Substantia nigra (tissue), 51 donors: ENCODE measurements at places on chromosomes 3 and 15.

DNA sequence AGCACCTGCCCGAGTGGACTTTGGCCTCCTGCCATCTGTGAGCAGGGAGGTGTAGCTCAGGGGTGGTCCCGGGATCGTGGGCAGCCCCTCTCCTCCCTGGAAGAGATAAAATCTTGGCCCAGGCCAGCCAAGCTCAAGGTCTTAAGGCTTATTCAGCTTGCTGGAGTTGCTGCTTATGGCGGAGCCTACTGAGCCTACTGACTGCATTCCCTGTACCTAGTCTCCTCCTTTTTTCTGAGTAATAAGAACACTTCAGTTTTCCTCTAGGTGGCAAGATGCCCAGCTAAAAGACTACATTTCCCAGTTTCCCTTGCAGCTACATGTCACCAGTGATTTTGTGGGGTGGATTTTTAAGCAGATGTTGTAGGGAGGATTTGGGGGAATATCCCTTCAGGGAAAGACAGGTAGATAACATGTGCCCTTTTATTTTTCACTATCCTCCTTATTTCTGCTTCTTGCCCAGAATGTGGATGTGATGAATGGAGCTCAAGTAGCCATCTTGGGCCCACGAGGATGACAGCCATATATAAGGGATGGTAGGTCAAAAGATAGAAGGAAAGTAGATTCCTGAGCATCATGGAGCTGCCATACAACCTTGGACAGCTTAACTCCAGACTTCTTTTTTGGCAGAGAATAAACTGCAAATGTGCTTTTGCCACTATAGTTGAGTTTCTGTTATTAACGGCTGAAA is 41.4 kb upstream of the INSYN1 start:
- DNase-seq = no peak

- DNase-seq = no peak
Observed at GRCh38 chr3:154904328-154904727, 175.8 kb upstream of the MME start.

- DNase-seq = no peak
Observed at GRCh38 chr3:36403661-36404060, 23.4 kb downstream of the STAC start.

GRCh38 chr15:90871716-90872485 is 3.5 kb downstream of the FURIN start:
- DNase-seq = no peak

- DNase-seq = no peak
Observed at GRCh38 chr3:24428481-24428880, 66.2 kb downstream of the THRB start.

DNA sequence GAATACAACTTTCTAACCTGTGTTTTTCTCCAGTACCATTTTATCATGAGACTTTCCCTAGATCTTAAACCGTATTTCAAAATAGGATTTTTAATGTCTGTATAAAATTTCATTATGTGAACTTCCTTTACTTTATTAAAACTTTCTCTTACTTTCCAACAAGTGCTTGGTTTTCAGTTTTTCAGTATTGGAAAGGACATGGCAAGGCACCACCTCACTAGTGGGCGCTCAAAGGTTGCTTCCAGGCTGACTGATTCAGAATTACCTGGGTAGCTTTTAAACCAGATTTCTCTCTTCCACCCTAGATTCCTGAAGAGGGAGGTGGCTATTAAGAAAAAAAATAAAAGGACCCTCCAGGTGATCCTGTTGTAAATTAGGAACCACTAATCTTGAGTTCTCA is 236.6 kb downstream of the SOX2 start:
- DNase-seq = no peak

- no peak for DNase-seq
Observed at GRCh38 chr15:36090286-36090946, 489.0 kb upstream of the CDIN1 start.

DNA sequence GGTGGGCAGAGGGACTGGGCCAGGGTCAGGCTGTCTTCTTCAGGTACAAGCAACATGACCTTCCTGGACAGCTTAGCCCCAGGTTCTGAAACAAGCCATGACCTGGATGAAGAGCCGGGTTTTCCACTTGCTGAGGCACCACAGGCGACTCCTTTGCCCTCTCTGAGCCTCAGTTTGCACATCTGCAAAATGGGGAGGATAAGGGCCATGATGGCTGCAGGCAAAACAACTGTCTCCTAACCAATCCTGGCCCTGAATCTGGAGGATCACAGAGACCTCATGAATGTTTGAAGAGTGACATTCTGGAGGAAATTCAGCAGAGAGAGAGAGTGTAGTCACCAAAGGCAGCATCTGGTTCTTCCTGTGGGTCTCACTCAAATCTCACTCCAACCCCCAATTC is 8.0 kb downstream of the SLC6A1 start:
- DNase-seq = no peak

GRCh38 chr3:168155303-168155702 is 59.6 kb upstream of the GOLIM4 start:
- DNase-seq = no peak

DNA sequence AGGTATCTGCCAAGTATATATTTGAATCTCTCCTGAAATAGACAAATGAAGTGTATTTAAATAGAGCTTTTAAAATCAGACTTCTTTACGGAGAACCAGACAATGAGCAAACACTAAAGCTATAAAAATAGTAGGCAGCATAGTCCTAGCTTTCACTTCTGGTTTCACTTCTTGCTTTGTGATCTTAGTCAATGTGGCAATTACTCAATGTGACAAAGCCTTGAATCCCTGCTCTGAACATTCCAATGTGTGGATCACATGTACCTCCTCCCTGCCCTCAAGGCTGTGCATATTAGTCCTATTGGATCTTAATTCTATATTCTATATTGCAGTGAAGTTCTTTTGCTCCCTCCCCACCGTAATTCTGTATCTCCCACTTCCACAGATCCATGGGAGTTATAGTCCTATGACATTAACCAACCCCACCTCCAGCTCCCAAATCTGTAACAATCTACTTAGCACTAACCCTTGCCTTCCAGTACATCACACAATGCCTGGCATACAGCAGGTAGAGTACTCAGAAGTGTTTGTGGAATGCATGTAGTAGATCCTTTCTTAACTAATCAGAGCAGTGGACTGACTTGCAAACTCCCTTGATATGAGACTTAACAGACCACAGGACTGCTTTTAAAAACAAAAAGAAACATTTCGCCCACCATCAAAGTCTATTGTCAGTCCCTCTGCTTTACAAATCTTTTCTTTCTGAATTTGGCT is 24.3 kb upstream of the CP start:
- DNase-seq = no peak

DNA sequence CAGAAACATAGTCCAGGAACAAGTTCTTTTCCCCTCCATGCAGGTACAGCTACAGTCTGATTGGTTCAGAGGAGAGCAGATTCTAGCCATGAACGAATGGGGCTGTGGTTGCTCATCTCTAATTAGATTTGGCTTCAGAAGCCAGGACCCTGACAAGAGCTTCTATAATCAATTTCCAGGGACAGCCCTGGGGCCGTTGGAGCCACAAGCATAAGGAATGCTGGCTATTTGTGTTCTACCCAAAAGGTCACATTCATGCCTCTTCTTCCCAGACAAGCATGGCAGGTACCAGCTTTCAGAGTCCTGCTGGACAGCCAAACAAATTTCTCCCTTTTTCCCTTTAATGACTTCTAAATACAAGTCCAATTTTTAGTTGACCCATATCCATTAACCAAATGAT is 215.5 kb upstream of the LRTM1 start:
- no peak for DNase-seq

- no peak for DNase-seq
Observed at GRCh38 chr3:88209356-88209755, 59.6 kb downstream of the C3orf38 start.

- peak; percentile 13 for DNase-seq
Observed at GRCh38 chr15:55741833-55742497, 987 bp downstream of the PRTG start.

DNA sequence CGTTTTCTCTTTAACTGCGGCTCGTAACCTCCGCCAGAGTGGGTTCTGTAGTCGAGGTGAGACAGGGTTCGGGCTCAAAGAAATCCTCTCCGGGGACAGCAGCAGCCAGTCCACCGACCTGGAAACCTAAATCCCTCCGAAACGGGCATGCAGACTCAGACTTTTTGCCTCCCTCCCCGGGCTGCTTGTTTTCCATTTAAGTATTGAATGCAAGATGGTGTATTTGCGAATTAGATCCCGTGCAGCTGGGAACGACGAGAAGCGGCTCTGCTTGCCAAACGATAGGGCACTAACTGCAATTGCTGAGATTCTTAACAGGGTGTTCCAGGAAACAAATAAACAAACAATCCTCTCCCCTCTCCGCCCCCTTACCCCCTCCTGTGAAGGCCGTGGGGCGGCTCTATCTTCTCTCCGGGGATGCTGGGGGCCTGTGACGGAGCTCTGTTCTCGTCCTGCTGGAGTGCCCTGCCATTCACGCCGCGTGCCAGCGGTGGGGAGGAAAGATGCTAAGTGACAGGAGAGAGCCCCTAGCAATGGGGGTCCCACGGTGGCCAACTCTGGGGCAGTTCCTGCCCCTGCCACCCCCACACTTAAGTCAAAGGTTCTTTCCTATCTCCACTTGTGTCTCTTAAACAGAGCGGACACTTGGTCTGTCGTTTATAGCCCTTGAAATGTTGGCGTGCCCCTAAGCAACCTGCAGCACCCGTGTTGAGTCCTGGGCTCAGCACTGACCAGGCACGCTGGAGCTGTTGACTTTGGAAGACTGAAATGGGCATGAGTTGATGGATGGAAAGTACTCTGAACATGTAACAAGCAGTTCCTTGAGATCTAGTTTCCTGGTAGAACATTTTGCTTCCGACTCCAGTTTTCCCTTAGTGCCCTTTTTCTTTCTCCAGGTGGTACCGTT is 1.3 kb upstream of the ETV5 start:
- DNase-seq = no peak

DNA sequence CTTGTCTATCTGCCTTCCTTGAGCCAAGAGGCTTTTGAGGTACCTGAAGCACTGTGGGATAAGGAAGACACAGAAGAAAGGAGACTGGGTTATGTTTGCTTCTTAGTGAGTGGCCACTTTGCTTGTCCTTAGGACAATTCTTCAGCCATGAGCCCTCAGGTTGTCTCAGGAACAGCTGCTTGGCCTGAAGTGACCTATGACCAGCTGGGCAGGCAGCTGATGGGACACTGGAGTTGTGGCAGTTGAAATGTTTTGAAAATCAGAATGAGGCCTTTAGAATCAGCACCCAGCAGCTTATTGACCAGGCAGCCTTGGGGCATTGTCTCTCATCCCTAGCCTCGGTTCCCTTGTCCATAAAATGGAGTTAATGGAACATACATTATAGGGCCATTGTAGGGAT is 37.0 kb downstream of the RBP2 start:
- no peak for DNase-seq

DNA sequence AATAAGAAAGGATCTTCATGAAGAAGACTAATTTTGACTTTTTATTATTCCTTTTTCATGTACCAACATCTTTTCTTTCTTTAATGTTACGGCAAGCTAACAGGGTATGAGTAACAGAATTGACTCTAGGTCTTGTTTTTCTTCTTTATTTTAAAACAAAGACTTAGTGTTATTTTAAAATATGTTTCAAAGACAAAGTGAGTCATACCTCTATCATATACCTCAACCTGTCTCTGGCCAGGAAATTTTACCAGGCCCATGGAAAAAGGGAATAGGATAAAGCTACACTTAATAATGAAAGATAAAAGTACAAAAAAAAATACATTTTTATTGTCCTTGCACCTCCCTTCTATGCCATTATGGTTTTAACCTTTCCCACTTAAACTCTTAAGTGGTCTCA is 57.4 kb downstream of the ZNF148 start:
- DNase-seq = no peak

DNA sequence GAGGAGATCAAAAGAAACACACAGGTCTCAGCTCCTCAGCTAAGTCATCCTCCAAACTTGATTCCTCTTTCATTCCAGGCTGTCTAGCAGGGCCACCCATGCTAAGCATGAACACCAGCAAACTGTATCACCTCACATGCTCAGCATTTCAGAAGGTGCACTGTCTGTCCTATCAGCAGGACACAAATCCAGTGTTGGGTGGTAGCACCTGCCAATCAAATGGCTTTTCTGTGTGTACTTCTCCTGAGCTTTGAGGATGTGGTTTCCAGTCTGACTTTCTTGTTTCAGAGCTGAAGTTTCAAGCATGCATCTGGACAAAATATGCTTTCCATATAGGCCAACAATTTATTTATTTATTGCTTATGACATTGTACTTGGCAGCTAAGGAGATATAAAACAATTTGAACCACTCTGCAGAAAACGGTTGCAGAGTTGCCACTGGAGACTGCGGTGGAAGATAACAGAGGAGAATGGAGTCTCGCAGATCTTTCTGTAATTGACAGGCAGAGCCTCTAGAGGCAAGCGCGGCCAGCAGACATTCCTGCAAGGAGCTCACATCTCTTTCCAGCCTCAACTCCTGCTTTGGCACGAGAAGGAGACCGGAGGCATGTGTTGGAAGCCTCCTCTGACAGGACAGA is 167.1 kb upstream of the WNT5A start:
- no peak for DNase-seq

DNA sequence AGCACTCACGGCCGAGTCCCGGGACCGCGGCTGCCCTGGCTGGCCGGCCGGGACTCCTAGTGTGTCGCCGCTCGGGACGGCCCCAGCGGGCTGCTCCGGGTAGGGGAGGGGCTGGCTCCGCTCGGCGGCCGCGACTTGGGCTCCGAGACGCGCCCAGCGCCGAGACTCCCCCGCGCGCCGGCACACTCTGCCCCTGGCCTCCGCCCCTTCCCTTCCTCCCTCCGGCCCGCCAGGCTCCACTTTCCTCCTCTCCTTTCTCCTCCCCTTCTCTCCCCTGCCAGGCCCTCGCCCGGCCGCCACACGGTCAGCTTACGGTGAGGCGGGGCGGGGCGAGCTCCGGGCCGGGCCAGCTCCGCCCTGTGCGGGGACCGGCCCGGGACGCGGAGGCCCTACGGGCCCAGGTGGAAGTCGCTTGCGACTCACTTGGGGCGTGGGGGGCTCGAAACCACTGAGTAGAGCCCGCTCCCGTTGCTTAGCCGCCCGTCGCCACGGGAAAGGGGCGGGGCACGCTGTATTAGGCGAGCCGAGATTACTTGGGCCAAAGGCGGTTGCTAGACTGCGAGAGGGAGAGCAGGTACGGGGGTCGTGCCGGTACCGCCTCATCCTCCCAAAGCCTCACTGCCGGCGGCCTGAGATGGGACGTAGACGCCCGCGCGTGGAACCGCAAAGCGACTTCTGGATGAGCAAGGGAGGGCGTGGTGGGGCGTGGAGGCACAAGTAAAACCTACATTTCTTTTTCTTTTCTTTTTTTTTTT is at the start of gene ITGB5:
Gene ITGB5, minus strand, starts transcription at position 189 of the 755 bp plus-strand sequence. CDS start 365 bp downstream, outside the sequence.
- DNase-seq = peak; percentile 16

DNA sequence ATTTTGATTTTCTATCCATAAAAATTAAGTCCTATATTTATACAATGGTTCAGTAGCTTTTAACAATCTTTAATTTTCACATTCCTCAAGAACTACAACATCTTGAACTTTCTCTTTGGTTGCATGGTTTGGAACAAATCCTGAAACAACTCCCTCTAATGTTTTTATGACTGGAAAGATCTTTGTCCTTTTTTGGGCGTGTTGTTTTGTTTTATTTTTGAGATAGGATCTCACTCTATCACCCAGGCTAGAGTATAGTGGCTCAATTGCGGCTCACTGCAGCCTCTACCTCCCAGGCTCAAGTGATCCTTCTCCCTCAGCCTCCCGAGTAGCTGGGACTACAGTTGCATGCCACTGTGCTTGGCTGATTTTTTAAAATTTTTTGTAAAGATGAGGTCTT is 4.0 kb downstream of the STX19 start:
- DNase-seq = no peak
